T-helper 2 cell treated with Interferon-gamma antibody and Interleukin-4, amounts not matched to agents 100 ng/mL and 5 ng/mL, for 36 hours (primary cell): ENCODE measurements at places on chromosomes 3 and 15. TPM values are rescaled to one million over a fixed set of nuclear protein-coding genes. Genes with fewer than 3 reads are reported as not detected.

The CPN2 gene
- not detected in 2 replicates for total RNA-seq

The ANKRD34C gene
- total RNA-seq, result not detected in 2 replicates

The ARL14 gene
- total RNA-seq, result not detected in 2 replicates

The PP2D1 gene
- total RNA-seq, result not detected in 2 replicates

The CHRNA3 gene
- total RNA-seq, result not detected in 2 replicates

The RTP1 gene
- not detected in 2 replicates for total RNA-seq

The RBM6 gene
- 106 and 109 TPM in 2 replicates for total RNA-seq

The VGLL4 gene
- 46.7 and 48.4 TPM in 2 replicates for total RNA-seq

The ILDR1 gene
- total RNA-seq, result 0.43 TPM in 2 replicates

The RMDN3 gene
- 35.7 and 37.9 TPM in 2 replicates for total RNA-seq

The SLCO2A1 gene
- not detected in 2 replicates for total RNA-seq

The RHOV gene
- total RNA-seq, result 0.09 and 0.11 TPM in 2 replicates

The EIF2A gene
- total RNA-seq, result 95.3 and 102 TPM in 2 replicates
